ENCODE measurements at places on chromosomes 7 and 10. TPM values are rescaled to one million over a fixed set of nuclear protein-coding genes. Genes with fewer than 3 reads are reported as not detected.

DNA sequence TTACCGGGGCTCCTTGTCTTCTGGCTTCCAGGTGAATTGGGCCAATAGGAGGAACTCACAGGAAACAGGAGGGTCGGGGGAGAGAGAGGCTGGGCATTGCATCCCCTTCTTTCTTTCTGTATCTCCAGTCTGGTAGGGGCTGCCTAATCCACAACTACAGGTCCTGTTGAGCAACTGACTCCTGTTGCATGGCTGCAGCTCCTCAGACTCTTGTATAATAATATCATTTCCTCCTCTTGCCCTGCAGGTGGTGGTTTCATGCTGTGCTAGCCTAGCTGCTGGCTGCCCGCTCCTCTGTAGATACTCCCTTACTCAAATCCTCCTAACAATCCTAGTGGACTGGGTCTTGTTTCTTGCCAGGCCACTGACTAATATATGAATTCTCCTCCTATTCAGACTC, 276.5 kb upstream of the SMIM30 start:
- DNase-seq: peak; percentile 86
- peaks cover 2% of the 10 kb centered on the region for H3K36me3 ChIP-seq
- H3K27me3 ChIP-seq: no peaks in the 10 kb centered on the region
- H3K4me3 ChIP-seq: no peak overlapping the region

- H3K27ac ChIP-seq: no peak overlapping the region
- no peaks in the 10 kb centered on the region for H3K4me1 ChIP-seq
- no peaks in the 10 kb centered on the region for H3K36me3 ChIP-seq
- no peaks in the 10 kb centered on the region for H3K27me3 ChIP-seq
- no peak overlapping the region for H3K4me3 ChIP-seq
Observed at GRCh38 chr10:105356626-105357025, 715.5 kb downstream of the SORCS3 start.

DNA sequence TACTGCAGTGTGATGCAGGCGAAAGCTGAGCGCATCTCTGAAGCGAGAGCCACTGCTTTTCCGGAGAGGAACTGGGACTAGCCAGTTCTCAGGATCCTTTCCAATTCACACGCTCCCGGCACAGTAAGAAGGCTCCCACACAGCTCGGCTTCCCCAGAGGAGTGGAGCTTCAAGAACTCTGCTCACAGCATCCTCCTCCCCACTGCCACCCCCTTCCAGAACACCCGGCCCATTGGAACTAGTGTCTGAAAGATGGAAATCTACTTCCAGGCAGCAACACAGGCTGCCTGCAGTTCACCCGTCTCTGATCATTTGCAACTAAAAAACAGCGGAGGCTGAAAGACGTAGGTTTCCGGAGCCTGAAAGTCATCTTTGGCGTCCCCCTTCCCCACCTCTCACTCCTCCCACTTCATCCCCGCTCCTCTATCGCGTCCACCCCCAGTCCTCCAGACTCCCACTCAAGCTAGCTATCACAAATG, at the start of gene DGKB:
TSS of gene DGKB (minus strand) at position 163 of the 479 bp plus-strand sequence.
- no peak within 1 kb of the TSS for H3K4me3 ChIP-seq
- H3K27ac ChIP-seq: no peak within 1 kb of the TSS
- peak; percentile 61 for DNase-seq
- no peaks in the 10 kb centered on the region for H3K27me3 ChIP-seq
- H3K36me3 ChIP-seq: no peaks in the 10 kb centered on the region

DNA sequence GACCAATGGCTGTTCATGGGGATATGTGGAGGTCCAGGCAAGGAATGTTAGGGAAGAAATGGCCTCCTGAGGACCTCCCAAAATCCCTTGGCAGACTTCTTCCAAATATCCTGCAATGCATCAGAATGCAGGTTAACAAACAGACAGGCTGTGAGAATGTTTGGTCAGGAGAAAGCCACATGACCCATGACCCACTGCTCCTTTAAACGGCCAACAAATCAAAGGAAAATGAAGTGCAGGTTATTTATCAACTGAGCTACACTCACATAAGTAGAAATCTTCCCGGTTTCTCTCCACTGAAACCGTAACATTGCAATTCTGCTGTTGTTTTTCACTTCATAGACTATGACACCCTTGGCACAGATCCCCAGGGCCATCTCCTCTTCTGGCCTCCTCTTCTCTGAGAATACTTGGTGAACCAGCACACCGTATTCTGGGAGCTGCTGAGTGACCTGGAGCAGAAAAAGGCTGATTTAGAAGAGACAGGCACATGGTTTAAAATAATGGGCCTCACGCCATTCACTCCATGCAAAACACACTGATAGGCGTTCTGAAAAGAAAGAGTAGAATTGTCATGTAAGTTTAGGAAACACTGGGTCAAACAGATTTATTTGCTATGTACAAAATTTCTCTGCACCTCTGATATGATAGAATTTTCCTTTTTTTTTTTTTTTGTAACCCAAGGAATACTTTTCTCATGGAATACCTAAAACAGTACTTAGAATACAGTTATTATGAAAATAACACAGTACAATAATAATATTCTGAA, 67.8 kb downstream of the FRMPD2 start:
- no peak overlapping the region for H3K4me3 ChIP-seq
- DNase-seq: no peak
- no peak overlapping the region for H3K27ac ChIP-seq
- H3K36me3 ChIP-seq: no peaks in the 10 kb centered on the region

DNA sequence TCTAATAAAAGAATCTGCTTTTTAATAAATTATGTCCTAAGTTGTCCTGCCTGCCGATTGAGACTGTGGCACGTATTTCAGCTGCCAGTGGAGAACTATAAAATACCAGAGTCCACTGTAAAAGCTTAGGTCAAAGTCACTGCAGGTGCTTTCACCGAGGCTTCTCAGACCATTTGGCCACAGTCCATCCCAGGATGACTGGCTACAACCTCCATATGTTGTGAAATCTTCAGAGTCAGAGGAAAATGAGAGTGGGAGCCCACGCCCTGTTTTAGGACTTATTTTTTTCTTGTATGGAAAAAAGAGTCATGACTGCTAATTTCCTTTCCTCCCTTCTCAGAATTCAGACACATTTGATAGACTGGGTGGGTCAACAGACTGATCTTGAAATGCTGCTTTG, 182.9 kb downstream of the ANK3 start:
- H3K36me3 ChIP-seq: no peaks in the 10 kb centered on the region
- peaks cover 2% of the 10 kb centered on the region for H3K4me1 ChIP-seq
- DNase-seq: no peak
- H3K27me3 ChIP-seq: no peaks in the 10 kb centered on the region
- H3K27ac ChIP-seq: no peak overlapping the region

- H3K27ac ChIP-seq: no peak overlapping the region
- H3K27me3 ChIP-seq: no peaks in the 10 kb centered on the region
- H3K4me3 ChIP-seq: no peak overlapping the region
- H3K36me3 ChIP-seq: peaks cover 17% of the 10 kb centered on the region
Observed at GRCh38 chr10:72847681-72848080, 45.9 kb upstream of the OIT3 start.

- no peak overlapping the region for H3K4me3 ChIP-seq
- H3K27me3 ChIP-seq: no peaks in the 10 kb centered on the region
- no peak overlapping the region for H3K27ac ChIP-seq
Observed at GRCh38 chr7:6546498-6547251, 4.6 kb downstream of the GRID2IP start.

The SMIM30 gene
- total RNA-seq: 32.3 TPM

The PON1 gene
- total RNA-seq: 0.90 TPM

DNA sequence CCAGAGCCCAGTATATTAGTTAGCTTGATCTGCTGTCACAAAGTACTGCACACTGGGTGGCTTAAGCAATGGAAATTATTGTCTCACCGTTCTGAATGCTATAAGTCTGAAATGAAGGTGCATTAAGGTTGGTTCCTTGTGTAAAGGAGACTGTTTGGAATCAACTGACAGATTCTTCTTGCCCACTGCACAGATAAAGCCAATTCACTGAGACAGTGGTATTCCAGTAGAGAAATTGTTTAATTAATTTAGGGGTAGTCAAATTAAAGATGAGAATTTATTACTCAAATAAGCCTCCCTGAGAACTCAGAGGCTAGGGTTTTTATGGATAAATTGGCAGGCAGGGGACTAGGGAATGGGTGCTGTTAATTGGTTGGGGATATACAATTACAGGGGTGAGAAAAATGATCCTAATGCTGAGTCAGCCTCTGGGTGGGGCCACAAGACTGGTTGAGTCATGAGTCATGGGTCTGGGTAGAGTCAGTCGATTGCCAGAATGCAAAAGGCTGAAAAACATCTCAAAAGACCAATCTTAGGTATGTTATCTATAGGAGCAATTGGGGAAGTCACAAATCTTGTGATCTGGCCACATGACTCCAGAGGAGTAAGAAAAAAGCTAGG, 23.5 kb upstream of the SAMD9L start:
- no peak overlapping the region for H3K27ac ChIP-seq
- H3K36me3 ChIP-seq: no peaks in the 10 kb centered on the region
- H3K27me3 ChIP-seq: no peaks in the 10 kb centered on the region
- no peaks in the 10 kb centered on the region for H3K4me1 ChIP-seq
- DNase-seq: no peak
- no peak overlapping the region for H3K4me3 ChIP-seq

DNA sequence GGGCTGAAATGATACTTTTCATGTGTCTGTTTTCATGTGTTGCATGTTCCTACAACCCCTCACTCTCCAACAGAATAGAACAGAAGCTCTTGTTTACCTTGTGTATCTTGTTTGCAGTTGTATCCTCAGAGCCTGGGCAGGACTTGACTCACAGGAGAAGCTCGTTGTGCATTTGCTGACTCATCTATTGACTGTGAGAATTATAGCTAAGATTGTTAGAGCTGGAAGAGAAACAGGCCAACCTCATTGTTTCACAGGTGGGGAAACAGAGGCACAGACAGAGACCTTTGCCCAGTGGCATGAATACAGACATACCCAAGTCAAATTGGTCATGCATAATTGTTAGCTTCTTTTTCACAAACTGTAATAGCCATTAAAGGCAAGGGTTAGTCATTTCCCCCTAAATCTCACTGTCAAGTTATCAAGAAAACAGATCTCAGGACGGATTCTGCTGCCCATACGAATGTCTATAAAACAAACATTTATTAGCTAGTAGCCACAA, 4.6 kb upstream of the TSPAN15 start:
- no peak overlapping the region for H3K27ac ChIP-seq
- no peaks in the 10 kb centered on the region for H3K27me3 ChIP-seq
- no peaks in the 10 kb centered on the region for H3K36me3 ChIP-seq
- H3K4me1 ChIP-seq: no peaks in the 10 kb centered on the region

GRCh38 chr10:49784681-49785080, 22.6 kb upstream of the OGDHL start:
- H3K36me3 ChIP-seq: no peaks in the 10 kb centered on the region
- no peak overlapping the region for H3K27ac ChIP-seq
- DNase-seq: no peak
- no peak overlapping the region for H3K4me3 ChIP-seq
- H3K4me1 ChIP-seq: peaks cover 5% of the 10 kb centered on the region
- no peaks in the 10 kb centered on the region for H3K27me3 ChIP-seq

- no peak overlapping the region for H3K27ac ChIP-seq
- no peaks in the 10 kb centered on the region for H3K36me3 ChIP-seq
- no peak overlapping the region for H3K4me3 ChIP-seq
- DNase-seq: no peak
Observed at GRCh38 chr7:107828540-107828939, 25.5 kb upstream of the SLC26A3 start.

DNA sequence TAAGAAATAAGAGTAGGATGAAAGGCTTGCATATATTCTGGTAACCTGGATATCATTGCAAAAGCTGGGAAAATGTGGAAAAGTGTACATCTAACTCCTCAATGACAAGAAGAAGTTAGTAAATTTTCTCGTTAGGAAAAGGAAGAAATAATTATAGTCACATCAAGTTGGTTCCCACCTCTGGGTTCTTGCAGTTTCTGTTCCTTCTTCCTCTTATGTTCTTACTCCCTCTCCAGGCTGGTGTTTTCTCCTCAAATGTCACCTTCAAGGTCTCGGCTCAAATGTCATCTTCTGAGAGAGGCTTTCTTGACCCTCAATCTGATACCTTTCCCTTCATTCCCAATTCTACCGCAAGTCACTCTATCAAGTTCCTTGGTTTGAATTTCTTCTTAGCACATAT, 64.4 kb downstream of the ENTPD1 start:
- H3K27ac ChIP-seq: no peak overlapping the region
- DNase-seq: no peak
- no peak overlapping the region for H3K4me3 ChIP-seq
- H3K4me1 ChIP-seq: no peaks in the 10 kb centered on the region
- no peaks in the 10 kb centered on the region for H3K36me3 ChIP-seq

- H3K4me3 ChIP-seq: no peak overlapping the region
- no peak for DNase-seq
- H3K27ac ChIP-seq: no peak overlapping the region
- H3K4me1 ChIP-seq: no peaks in the 10 kb centered on the region
- no peaks in the 10 kb centered on the region for H3K27me3 ChIP-seq
Observed at GRCh38 chr7:115058726-115059125, 136.8 kb downstream of the MDFIC start.

GRCh38 chr10:31952066-31952465, 23.4 kb upstream of the ARHGAP12 start:
- H3K27me3 ChIP-seq: no peaks in the 10 kb centered on the region
- DNase-seq: no peak
- no peak overlapping the region for H3K27ac ChIP-seq
- H3K4me3 ChIP-seq: no peak overlapping the region
- no peaks in the 10 kb centered on the region for H3K4me1 ChIP-seq
- H3K36me3 ChIP-seq: peaks cover 20% of the 10 kb centered on the region

DNA sequence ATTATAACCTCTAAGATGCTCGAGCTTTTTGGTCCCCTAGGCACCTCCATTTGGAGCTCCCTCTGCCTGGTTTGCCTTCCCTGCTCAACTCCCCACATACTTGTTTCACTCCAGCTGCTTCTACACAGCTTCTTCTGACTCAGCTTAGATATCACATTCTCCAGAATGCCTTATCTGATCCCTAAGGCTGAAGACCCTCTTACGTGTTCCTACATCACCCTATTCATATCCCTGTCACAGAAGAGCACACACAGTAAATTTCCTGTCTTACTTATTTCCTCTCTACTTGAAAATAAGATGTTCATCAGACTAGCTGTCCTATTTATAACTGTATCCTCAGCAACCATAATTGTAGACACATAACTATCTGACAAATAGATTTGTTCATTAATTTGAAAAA, 61.3 kb upstream of the RNF148 start:
- H3K27me3 ChIP-seq: no peaks in the 10 kb centered on the region
- no peak overlapping the region for H3K27ac ChIP-seq
- H3K4me3 ChIP-seq: no peak overlapping the region
- H3K4me1 ChIP-seq: no peaks in the 10 kb centered on the region
- no peak for DNase-seq

DNA sequence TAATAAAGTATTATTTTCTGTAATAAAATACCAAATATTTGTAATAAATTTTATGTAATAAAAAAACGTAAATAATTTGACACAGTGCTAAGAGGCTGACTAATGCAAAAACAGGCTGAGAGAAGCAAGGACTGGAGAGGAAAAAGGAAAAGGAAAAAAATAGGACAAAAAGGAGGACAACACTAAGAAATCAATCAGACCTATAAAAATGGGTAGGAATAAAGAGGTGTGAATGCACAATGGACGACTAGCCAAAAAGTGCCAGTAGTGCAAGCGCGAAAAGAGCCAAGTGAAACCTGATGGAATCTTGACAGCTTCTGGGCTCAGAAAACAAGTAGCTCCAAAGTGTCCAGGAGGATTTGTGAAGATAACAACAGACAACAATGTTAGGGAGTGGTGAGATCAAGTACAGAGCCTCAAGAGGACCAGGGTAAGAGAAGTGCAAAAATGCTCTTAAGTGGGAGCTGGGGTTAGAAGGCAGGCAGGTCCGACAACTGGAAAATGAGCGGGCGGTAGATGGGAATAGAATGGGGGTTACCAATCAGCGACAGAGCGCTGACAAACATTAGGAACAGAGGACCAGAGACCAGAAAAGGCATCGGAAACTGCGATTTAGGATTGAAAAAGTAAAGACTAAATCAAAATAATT, 1.2 kb downstream of the BRAF start:
- H3K4me1 ChIP-seq: no peaks in the 10 kb centered on the region
- no peak for DNase-seq
- H3K4me3 ChIP-seq: no peak overlapping the region
- H3K27ac ChIP-seq: no peak overlapping the region
- no peaks in the 10 kb centered on the region for H3K27me3 ChIP-seq
